Renal cortical epithelial cell (primary cell): ENCODE measurements at places on chromosomes 6 and 20. TPM values are rescaled to one million over a fixed set of nuclear protein-coding genes. Genes with fewer than 3 reads are reported as not detected.

- no peak for DNase-seq
These were observed 94.1 kb downstream of the CDH22 start for GRCh38 chr20:46213946-46214823.

DNA sequence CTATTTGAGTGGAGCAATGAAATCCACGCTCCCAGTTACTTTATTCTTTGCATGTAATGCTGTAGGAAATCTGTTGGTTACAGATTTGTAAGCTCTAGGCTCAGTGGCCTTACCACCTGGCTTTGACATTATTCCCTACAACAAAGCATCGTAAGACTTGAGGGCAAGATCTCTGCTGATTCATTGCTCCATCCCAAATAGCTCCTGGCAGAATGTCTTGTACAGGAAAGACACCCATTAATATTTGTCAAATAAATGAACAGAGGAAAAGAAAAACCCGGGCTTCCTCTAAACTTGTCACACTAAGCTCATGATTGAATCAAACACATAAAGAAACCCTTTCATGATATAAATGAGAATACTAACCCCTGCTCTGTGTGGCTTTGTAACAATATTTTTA, 357.5 kb upstream of the RNF217 start:
- no peak for DNase-seq

DNA sequence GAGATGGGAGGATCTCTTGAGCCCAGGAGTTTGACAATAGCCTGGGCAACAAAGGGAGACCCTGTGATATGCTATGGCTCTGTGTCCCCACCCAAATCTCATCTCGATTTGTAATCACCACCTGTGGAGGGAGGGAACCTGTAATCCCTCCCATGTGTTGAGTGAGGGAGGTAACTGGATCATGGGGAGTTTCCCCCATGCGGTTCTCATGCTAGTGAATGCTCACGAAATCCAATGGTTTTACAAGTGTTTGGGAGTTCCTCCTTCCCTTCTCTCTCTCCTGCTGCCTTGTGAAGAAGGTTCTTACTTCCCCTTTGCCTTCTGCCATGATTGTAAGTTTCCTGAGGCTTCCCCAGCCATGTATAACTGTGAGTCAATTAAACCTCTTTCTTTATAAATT, 3.4 kb downstream of the NUDT3 start:
- no peak for DNase-seq

- no peak for DNase-seq
These were observed 350.7 kb downstream of the LAMA2 start for GRCh38 chr6:129233458-129234134.

- no peak for DNase-seq
These were observed 39.6 kb upstream of the GTSF1L start for GRCh38 chr20:43766385-43766784.

DNA sequence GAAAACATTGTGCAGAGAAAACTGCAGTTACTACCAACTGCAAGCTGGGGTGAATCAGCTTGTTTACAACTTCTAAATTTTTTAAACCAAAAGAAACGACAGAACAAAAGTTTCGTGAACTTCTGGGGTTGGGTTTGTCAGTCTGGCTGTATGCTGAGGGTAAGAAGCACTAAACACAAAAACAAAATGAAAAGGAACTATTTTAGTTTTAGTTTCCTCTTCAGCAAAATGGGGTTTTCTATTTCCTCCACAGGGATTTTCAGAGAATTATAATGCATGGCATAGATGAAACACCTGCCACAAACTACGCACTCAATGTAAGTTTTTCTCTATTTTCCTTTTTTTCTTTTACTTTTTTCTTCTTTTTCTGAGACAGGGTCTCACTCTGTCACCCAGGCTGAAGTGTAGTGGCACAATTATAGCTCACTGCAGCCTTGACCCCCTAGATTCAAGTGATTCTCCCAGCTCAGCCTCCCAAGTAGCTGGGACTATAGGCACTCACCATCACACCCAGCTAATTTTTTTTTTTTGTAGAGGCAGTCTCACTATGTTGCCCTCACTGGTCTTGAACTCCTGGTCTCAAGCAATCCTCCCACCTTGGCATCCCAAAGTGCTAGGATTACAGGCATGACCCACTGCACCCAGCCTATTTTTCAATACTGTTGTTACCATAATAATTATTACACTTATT, 40.6 kb downstream of the CGA start:
- no peak for DNase-seq

- DNase-seq: no peak
These were observed 714.8 kb downstream of the EPM2A start for GRCh38 chr6:145020543-145020942.

DNA sequence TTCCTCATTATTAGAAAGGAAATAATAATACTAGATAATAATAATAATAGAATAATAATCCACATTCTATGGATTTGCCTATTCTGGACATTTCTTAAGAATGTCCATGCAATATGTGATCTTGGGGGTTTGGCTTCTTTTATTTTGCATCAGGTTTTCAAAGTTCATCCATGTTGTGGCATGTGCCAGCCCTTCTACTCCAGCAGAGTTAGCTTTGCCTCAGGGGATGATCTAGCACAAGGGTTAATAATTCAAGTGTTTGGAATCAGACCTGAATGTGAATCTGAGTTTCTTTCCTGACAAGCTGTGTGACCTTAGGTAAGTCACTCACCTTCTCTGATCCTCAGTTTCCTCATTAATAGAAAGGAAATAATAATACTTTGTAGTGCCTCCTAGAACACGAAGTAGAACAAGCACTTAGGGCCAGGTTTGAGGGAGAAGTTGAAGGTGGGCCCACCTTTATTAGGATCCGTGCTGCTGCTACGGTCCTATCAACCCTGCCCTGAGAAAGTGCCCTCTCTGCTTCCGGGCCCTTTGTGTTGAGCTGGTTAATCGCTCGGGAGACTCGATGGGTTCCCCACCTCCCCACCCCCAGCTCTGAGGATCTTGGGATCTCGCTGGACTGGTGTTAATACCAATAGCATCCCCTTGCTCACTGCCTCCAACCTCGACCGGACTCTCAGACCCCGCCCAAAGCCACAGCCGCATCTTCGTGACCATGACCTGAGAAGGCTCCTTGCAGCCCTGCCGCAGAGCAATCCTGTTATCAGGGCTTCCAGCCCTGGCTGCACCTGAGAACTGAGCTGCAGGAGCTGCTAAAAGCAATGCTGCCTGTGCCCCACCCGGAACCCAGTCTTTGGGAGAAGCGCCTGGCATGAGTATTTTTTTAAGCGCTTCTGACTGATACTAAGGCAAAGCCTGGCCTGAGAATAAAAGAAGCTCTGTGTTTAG, 26.9 kb downstream of the RBM38 start:
- DNase-seq: no peak

DNA sequence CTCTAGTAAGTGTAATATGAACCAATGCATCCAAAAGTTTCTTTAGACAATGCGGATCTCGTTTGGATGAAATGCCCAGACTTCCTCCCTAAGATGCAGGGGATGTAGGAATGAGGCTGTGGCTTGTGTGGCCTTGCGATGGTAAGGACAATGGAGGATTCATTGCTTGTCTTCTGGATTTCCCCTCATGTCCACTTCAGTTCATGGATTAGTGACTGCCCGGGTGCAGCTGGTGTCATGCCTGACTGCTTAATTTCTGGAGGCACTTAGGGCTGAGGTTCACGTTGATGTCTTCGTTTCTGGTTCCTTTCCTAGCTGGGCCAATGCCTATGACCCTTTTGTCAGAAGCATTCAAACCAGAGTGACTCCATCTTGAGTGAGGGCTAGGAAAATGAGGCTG, 93.8 kb downstream of the SCP2D1 start:
- no peak for DNase-seq

- peak; percentile 36 for DNase-seq
These were observed 1005.6 kb upstream of the FLRT3 start for GRCh38 chr20:15342991-15343523.

GRCh38 chr6:111604259-111605099, 1.2 kb downstream of the TRAF3IP2 start:
- DNase-seq: peak; percentile 76

GRCh38 chr6:110534731-110535492, 58.5 kb upstream of the SLC22A16 start:
- DNase-seq: peak; percentile 25

- no peak for DNase-seq
These were observed 96.1 kb downstream of the VEGFA start for GRCh38 chr6:43865932-43866645.

DNA sequence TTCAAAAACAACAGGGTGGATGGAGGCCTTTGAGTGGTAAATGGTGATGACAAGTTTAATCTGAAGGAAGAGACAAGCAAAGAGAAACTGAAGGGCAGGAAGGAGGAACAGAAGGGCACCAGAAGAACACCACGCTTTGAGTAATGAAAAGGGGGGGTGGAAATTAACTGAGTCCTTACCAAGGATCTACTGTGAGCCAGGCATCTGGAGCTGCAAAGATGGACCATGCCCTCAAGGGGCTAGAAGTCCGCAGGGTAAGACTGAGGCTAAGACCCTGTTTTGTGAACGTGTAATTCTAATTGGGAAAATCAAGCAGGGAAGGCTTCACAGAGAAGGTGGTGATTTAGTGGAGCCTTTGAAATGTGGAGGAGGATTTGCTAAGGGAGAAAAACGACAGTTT, 1.6 kb downstream of the NDRG3 start:
- no peak for DNase-seq

- no peak for DNase-seq
These were observed 960 bp downstream of the TNFRSF6B start for GRCh38 chr20:63697357-63697867.

GRCh38 chr6:52908526-52908925, 972 bp downstream of the GSTA3 start:
- DNase-seq: no peak

- no peak for DNase-seq
These were observed 118.7 kb downstream of the EPHA7 start for GRCh38 chr6:93300661-93301060.

DNA sequence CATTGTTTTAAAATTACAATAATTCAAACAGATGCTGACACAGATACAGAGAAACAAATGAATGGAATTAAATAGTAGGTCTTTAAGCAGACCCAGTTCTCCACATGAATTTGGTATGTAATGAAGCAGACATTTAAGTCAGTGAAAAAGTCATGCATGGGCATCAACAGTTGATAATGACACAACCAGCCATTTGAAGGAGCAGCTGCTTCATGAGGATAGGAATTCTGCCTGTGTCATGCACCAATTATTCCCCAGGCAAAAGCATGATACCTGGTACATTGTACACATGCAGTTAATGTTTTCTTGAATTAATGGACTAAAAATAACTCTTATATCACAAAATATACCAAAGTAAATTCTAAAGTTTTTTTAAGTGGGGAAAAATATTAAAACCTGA, 11.2 kb upstream of the HEY2 start:
- DNase-seq: no peak

- no peak for DNase-seq
These were observed 6.6 kb downstream of the NCOA3 start for GRCh38 chr20:47508278-47508677.

GRCh38 chr6:45344900-45345299, 16.8 kb downstream of the RUNX2 start:
- no peak for DNase-seq

GRCh38 chr20:16711661-16712258, 18.1 kb upstream of the SNRPB2 start:
- no peak for DNase-seq

- no peak for DNase-seq
These were observed 29.2 kb upstream of the BTN3A2 start for GRCh38 chr6:26335631-26336323.

GRCh38 chr6:6772751-6773150, 184.2 kb downstream of the LY86 start:
- DNase-seq: no peak

GRCh38 chr6:26124781-26125685, 37.8 kb downstream of the HFE start:
- no peak for DNase-seq

- DNase-seq: no peak
These were observed 356 bp downstream of the TBXT start for GRCh38 chr6:166167258-166167731.

DNA sequence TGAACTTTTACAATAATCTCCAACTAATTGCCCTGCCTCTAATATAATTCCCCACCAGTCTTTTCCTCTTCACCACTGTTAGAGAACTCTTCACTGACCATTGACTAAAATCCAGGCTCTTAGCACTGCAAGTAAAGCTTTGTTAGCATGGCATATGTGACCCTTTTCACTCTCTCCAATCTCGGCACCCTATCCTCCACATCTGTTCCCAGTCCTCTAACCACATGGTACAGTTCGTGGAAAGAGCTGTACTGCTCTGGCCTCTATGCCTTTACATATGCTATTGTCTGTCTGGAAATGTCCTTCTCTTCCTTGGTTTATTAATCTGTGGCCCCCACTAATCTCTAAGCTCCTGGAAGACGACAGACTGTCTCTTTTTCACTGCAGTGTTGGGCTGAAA, 63.0 kb upstream of the EIF2S2 start:
- DNase-seq: no peak

GRCh38 chr6:109747221-109747620, 56.1 kb downstream of the FIG4 start:
- DNase-seq: peak; percentile 79

GRCh38 chr6:161204866-161205557, 68.8 kb downstream of the AGPAT4 start:
- DNase-seq: no peak

GRCh38 chr6:148885925-148886845, 139.4 kb downstream of the UST start:
- DNase-seq: no peak

- DNase-seq: no peak
These were observed 519.9 kb upstream of the NOX3 start for GRCh38 chr6:155975506-155975905.

GRCh38 chr6:26520237-26520849, 17.8 kb upstream of the HMGN4 start:
- DNase-seq: peak; percentile 48

The FNDC11 gene
- total RNA-seq: 0.69 and 0.85 TPM in 2 replicates

The SLC52A3 gene
- 1.6 and 1.9 TPM in 2 replicates for total RNA-seq

The GTSF1L gene
- not detected in 2 replicates for total RNA-seq

The GRM1 gene
- total RNA-seq: 0.10 TPM in 1 of 2 replicates, not detected in the other

The CD109 gene
- total RNA-seq: 25.2 and 29.8 TPM in 2 replicates

The HLA-A gene
- total RNA-seq: 611 and 802 TPM in 2 replicates

The SPATS1 gene
- not detected in 2 replicates for total RNA-seq

The AKAP12 gene
- 54.4 and 218 TPM in 2 replicates for total RNA-seq

The SLC22A2 gene
- total RNA-seq: 5.3 and 20.3 TPM in 2 replicates

The TENT5A gene
- total RNA-seq: 2.6 and 7.3 TPM in 2 replicates
